Stimulated activated CD4-positive, alpha-beta T cell treated with anti-CD3 and anti-CD28 coated beads, Interleukin-2, amount 100 ng/mL, for 48 hours (primary cell): ENCODE measurements at places on chromosomes 5 and 9.

DNA sequence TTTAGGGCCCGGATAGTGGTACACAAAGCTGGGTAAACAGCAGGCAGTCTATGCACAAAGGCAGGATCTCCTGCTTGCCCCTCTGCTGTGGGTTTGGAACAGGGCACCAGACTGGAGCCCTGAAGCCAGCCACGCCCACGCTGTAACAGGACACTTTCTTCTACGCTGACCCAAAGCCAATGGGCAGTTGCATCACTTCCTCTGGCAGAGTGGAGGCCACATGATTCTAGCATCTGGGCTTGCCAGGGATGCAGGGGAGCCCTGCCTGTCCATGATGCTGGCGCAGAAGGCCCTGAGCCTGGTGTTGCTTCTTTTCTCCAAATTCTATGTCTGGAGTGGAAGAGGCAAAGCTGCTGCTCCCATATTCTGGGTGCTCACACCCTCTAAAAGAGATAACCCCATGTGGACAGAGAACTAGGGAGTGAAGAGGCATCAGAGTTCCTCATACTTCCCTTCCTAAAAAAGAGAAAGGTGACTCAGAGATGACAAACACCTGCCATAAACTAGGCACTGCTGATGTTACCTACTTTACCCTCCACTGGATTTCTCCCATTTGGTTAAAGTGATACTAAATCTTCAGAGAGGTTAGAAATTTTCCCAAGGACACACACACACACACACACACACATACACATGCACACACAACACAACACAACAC is 260.3 kb upstream of the KLF4 start:
- no peak for DNase-seq

GRCh38 chr9:108149326-108149725 is 659.8 kb upstream of the KLF4 start:
- no peak for DNase-seq

GRCh38 chr9:89743216-89743572 is 138.4 kb downstream of the GADD45G start:
- no peak for DNase-seq

DNA sequence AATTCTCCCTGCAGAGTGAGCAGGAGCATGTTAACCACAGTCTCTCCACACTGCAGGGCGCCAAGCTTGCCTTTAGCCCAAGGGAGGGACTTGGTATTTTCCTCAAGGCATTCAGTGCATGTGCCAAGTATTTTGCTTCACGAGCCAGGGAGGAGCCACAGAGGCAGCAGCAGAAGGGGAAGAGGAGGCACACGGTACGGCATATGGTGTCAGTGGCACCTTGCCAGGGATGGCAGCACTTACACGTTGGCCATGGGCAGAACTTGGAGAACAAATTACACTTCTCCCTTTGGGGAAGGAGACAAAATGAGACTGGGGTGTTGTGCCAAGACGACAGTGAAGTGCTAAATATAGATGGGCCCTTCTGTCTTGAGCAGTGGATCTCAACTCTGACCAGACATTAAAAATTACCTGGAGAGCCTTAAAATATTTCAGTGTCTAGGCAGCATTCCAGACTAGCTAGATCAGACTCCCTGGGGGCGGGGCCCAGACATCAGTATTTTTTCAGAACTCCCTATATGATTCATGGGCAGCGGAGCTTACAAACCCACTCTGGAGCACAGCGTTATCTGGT is 155.8 kb downstream of the DRD1 start:
- DNase-seq: no peak

DNA sequence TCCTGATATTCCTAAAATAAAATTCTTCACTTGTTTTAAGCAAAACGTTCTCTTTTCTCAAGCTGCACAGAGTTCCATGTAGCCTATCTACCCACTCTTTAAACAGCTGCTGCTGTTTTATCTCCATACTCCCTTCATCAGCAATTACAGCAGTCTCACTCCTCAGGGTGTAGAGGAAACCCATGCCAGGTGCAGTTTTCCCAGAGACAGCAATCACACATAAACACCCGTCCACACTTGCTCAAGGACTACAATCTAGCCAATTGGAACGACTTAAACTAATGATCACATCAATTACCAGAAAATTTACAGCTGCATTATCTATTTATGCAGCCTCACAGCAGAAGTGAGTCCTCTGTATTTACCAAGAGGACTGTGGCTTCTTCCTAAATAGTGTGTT is 141.7 kb downstream of the HTR1A start:
- no peak for DNase-seq

DNA sequence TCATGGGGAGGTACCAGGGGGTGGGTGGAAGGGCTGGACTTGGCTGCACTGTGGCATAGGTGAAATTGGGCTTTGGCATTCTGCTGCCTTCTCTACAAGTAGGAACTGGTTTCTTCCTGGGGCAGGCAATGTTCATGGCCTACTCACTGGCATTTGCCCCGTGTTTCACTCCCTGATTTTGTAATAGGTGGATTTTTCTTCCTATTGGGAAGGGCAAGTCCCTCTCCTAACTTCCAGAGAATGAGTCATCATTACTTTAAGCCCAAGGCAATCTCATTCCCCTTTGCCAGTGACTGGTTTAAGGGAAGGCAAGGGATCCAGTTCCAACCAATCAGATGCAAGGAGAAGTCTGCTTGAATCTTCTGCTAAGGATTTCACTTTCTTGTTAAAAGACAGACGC is 67.9 kb upstream of the ANKRD55 start:
- DNase-seq: no peak

DNA sequence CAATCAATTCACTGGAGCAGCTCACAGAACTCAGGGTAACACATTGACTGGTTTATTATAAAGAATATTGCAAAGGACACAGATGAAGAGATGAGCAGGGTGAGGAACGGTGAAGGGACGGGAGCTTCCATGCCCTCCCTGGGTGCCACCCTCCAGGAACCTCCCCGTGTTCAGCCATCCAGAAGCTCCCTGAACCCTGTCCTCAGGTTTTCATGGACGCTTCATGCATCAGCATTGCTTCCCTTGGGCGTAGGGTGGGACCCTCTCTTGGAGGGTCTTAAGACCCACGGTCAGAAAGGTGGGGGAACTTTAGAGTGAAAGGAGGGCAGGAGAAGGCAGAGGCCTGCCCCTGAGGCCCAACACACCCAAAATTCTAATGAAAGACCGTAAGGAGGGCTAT is 12.8 kb downstream of the LAMC3 start:
- no peak for DNase-seq

DNA sequence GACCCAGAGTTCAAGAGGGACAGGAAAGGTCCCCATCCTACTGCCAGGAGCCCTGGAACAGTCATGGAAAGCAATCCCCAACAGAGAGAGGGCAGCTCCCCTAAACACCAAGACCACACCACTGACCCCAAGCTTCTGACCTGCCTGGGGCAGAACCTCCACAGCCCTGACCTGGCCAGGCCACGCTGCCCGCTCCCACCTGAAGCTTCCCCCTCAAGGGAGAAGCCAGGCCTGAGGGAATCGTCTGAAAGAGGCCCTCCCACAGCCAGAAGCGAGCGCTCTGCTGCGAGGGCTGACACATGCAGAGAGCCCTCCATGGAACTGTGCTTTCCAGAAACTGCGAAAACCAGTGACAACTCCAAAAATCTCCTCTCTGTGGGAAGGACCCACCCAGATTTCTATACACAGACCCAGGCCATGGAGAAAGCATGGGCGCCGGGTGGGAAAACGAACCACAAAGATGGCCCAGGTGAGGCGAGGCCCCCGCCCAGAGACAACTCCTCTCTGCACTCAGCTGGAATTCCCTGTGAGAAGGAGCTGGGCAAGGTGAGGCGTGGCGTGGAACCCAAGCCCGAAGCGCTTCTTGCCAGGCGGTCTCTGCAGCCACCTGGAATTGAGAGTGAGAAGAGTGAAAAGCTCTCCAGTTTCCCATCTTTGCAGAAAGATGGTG is 31.6 kb downstream of the CD180 start:
- no peak for DNase-seq

DNA sequence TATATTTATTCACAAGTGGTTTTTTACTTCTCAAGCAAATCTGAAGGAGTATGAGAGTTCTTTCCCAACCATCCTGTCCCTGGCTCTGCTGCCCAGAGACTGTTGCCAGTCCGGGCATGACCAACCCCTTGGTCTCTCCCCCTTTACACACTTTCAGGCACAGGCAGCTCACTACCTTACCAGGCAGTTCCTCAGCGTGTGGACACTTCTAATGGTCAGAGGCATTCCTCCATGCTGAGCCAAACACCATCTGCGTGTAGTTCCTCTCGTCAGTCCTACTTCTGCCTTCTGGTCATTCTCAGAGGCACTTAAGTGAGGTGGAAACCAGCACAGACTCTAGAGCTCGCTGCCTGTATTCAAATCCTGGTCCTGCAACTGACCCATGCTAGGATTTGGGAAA is 56.1 kb downstream of the TSTD2 start:
- DNase-seq: no peak

- DNase-seq: no peak
Measured at GRCh38 chr5:125197321-125197720, 450.9 kb upstream of the ZNF608 start.

DNA sequence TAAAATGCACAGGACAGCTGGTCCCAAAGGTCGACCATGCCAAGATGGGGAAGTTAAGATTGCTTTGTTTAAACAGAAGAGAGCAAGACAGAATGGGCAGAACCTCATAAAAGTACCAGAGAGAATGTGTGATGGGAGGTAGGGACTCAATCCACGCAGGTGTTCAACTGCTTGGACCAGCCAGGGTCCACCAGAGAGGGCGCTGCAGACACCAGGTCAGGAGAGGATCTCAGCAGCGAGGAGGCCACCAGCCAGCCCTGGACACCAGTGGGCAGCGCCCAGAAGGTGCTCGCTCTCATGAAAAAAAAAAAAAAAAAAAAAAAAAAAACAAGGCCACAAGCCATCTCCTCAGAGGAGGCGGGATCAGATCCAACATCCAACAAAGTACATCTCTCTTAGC is 81.8 kb downstream of the SHC3 start:
- DNase-seq: no peak

GRCh38 chr9:116689486-116690032 is 2.5 kb downstream of the TRIM32 start:
- DNase-seq: no peak

GRCh38 chr9:115533511-115533910 is 415.6 kb upstream of the TNC start:
- DNase-seq: no peak

- DNase-seq: no peak
Measured at GRCh38 chr9:136351252-136351800, 12.2 kb downstream of the DNLZ start.

DNA sequence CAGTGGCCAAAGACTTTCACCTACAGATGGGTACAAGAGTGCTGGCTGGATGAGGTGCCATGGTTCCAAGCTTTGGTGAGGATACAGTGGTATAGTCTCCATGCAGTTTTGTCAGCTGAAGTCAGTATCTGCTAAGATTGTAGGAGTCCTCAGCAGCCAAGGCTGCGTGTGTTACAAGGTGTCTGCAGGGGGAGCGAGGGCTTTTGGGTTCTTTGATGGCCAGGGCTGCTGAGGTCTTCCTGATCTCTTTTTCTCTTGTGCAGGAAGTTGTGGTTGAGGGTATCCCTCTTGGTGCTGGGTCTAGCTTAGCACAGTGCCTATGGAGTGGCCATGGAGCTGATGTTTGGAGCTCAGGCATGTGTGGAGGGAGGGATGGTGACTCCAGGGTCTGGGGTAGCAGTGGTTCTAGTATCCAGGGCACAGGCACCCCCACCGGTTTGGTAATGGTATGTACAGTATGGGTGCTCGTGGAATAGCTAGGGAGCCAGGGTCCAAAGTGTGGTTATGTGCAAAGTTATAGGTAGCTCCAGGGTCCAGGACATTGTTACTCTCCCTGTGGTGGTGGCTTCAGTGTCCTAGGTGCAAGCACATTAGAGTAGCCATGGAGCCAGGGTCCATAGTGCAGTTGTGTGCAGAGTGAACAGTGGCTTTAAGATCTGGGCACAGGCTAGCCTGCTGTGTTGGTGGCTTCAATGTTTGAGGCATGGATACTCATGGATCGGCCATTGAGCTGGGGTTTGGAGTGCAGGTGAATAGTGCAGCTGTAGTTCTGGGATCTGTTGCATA is 36.7 kb downstream of the CNTLN start:
- no peak for DNase-seq

DNA sequence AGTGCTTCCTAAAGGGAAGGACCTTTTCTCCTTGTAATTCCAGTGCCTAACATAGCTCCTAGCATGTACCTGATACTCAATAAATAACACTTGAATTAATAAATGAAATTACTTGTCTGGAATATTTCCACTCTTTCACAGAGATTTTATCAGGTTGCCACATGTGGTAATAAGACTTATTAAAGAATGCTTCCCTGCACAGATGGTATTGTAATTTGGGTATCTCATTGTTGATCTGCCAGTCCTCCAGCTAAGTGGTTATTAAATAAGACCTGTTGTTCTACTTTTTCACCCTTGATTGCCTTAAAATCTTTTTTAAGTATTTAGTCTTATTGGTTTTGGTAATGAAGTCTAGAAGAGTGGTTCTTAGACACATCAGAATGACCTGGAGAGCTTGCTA is 28.1 kb upstream of the CETN3 start:
- no peak for DNase-seq

- DNase-seq: no peak
Measured at GRCh38 chr9:121494192-121494591, 5.5 kb downstream of the GGTA1 start.

GRCh38 chr5:56585999-56586691 is 229.2 kb upstream of the MAP3K1 start:
- DNase-seq: no peak

DNA sequence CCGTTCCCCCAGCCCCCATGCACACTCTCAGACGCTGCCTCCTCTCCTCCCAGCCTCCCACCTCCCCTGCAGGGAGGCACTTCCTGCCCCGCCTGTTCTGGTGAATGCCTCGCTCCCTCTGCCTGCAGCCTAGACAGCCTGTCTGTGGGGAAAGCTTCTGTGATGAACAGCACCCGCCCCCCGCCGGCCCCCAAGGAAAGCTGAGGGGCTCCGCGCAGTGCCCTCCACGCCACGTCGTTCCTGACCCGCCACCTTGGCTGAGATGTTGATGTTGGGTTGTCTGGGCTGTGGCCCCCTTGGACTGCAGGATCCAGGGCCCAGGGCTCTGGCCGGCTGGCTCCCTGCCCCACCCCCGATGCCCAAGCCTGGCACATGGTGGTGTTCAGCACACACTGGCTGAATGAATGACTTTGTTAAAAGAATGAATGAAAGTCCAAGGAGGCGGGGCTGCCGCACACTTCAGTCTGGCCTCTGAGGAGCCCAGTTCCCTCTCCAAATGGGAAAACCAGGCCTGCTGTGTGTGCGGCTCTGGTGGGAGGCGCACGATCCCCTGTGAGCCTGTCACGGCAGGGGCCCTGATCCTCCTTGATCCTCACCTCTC is 2.1 kb upstream of the MYMK start:
- DNase-seq: no peak

DNA sequence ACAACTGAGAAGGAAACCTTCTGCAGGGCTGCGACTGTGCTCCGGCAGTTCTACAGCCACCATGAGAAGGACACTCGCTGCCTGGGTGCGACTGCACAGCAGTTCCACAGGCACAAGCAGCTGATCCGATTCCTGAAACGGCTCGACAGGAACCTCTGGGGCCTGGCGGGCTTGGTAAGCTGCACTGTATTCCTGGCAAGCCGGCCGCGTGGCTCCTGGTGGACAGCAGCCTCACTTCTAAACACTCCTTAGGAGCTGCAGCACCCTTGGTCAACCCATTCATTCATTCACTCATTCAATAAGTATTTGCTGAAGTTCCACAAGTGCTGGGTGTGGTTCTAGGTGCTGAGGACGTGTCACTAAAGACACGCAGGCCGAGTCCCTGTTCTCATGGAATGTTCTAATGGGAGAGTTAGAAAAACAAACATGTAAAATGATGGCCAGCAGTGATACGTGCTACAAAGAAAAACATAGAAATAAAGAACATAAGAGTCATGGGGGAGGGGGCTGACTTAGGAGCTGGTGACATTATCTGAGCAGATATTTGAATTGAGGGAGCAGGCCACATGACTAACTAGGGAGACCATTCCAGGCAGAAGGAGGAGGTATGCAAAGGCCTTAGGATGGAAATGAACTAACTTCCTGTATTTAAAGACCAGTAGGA is 6.1 kb downstream of the IL4 start:
- no peak for DNase-seq
